ENCODE measurements at places on chromosomes 7 and 10.

GRCh38 chr10:47396311-47396717 is 12.2 kb upstream of the ZNF488 start:
- DNase-seq: no peak

- DNase-seq: no peak
These were observed 50.7 kb upstream of the PLPP4 start for GRCh38 chr10:120406376-120406775.

GRCh38 chr10:88156341-88156740 is 292.9 kb downstream of the PTEN start:
- no peak for DNase-seq

- peak; percentile 56 for DNase-seq
These were observed 29.4 kb upstream of the AMPH start for GRCh38 chr7:38660427-38661099.

- DNase-seq: no peak
These were observed 587.4 kb downstream of the SUGCT start for GRCh38 chr7:40722242-40722641.

DNA sequence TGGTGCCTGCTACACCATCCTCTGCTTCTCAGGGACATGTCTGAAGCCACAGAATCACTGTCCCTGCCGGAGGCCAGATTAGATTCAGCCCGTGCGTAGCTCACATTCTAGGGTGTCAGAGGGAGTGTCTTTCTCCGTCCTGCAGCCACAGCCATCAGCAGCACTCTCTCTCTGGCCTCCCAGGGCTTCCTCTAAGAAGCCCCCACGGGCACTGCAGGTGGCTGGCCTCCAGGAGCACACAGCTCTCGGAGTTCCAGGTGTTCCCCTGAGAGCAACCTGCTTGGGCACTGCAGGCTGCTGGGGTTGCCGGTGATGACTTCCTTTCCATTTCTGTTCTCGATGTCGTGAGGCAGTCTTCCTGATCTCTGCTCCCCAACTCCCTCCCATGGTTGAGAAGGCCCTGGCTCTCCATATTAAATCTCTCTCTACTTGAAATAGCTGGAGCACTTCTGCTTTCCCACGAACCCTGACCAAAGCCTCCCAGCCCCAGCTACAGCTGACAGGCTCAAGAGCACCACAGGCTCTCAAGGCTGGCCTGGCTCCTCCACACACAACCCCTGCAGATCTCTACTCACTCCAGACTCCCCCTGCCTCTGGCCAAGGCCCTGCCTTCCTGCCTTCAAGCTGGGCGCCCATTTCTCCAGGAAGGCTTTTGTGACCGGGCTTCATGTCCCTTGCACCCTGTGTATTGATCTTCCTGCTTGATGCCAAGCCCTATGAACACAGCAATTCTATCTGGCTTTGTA is 49.0 kb upstream of the TMEM72 start:
- DNase-seq: no peak

DNA sequence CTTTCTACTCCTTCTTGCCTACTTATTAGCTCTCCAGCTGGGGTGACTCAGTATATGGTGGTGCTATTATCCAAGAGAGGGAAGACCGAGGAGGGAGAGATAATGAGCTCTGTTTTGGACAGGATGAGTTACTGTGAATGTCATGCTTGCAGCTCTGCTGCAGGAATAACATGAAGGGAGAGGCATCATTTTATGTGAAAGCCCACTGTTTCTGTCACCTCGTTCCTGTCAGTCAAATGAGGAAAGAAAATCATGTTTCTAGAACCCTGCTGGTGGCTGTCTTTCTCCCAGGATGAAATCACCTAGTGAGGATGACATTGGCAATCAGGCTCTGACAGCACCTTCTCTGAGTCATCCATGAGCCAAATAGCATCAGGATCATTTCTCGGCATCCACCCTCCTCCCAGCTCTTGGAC is 1291.6 kb upstream of the AUTS2 start:
- DNase-seq: no peak

- no peak for DNase-seq
These were observed 47.1 kb downstream of the ZNF680 start for GRCh38 chr7:64515781-64516180.

GRCh38 chr10:21993360-21994001 is 10.0 kb downstream of the DNAJC1 start:
- DNase-seq: no peak

- no peak for DNase-seq
These were observed 658 bp downstream of the CYP2E1 start for GRCh38 chr10:133527771-133528271.

DNA sequence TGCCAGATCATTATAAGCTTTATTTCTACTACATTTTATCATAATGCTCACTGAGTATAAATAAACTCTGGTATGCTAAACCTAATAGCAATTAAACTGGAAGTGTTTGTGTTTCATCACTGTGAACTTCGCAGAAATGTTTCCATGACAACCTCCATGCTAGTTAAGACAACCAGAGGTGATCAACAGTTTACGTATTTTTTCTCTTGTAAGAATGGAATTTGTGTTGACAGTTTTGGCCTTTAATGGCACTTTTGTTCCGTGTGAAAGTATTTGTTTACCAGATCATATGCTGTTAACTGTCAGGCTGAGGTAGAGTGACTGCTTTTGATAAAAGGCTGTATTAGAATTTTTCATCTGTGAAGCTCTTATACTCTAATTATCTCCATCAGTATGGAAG is 212.1 kb upstream of the PPP1R3A start:
- no peak for DNase-seq

DNA sequence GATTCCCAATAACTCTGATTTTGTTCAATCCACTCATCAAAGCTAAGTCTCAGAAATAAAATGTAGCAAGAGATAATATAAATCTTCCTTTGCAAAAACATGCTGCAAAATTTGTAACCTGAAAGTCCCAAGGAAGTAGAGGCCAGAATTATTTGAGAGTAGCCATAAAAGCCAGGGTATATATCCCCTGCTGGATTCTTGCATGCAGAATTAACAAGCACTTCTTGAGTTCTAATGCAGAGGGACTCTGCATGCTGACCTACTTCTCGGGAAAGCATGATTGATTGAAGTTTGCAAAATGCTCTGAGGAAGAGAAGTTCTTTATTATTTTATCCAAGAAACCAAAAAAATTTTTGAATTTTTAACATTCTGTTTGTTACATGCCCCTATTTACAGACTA is 121.6 kb downstream of the THSD7A start:
- DNase-seq: no peak

DNA sequence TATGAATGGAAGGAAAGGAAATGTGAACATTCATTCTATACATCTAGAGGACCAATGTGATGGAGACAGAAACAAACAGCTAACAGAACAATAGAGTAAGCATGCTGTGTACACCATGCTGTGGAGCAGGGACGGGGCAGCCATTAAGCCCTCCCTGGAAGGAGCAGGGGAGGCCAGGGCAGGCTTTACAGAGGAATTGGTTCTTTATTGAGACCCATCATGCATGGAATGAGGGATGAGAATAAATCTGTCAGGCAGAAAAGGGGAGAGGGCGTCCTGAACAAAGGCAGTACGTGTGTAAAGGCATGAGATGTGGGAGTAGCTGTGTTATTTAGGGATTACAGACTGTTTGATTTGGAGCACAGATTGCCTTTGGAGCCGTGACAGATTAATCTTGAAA is 35.2 kb downstream of the STK17A start:
- no peak for DNase-seq

- no peak for DNase-seq
These were observed 777 bp downstream of the BICC1 start for GRCh38 chr10:58513188-58514110.

DNA sequence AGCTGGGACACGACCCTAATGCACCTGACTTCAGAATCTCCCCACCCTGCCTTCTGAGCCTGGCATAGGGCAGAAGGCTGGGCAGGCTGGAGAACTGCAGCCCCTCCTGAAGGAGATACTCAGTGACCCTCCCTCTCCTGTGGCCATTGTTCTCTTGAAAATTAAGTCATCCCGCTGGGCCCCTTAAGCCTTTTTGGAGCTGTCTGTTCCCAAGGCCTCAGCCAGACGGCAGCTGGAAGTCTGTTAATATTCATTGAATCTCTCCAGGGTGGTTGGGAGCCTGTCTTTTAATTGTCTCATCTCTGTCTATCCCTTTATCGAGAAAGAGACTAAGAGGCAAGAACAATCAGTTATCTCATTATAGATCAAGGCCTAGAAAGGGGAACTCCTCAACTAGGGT is 118.1 kb upstream of the PCBD1 start:
- DNase-seq: no peak

GRCh38 chr7:22356701-22357310 is at the start of gene RAPGEF5:
TSS of gene RAPGEF5 (minus strand) at chr7:22357154. CDS start at chr7:22357060, 94 bp downstream.
- no peak for DNase-seq

GRCh38 chr10:50417886-50418830 is 166.8 kb upstream of the ASAH2 start:
- no peak for DNase-seq

- no peak for DNase-seq
These were observed 212.6 kb upstream of the FRMD4A start for GRCh38 chr10:14543046-14543903.

DNA sequence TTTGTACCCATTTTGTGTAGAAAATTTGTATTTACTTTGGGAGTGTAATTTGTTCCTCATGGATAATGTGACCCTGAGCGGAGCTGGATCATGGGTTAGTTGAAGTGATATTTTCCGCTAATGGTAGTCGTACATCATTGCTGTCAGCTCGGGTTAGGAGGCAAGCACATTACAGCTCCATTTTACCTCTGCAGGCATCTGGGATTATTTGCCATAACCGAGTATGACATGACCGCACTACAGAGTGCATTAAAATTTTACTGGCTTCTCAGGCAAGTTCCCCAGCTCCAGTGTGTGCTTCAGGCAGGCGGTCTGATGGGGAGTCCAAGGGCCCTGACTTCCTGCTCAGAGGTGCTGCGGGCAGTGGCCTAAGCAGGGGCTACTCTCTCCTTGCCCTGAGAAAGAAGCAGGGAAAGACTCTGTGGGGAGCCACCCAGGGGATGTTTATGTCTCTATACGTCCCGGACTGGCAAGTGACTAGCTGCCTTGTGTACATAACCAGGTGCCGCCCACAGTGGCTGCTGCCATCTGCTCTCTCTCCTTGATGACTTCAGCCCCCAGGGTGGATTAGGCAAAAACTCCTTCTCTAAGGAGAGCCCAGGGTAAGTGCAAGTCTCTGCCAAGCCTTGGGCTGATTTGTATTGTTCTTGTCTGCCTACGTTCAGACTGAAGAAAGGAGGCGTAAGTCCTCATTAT is 685.3 kb upstream of the GALNT17 start:
- DNase-seq: no peak

DNA sequence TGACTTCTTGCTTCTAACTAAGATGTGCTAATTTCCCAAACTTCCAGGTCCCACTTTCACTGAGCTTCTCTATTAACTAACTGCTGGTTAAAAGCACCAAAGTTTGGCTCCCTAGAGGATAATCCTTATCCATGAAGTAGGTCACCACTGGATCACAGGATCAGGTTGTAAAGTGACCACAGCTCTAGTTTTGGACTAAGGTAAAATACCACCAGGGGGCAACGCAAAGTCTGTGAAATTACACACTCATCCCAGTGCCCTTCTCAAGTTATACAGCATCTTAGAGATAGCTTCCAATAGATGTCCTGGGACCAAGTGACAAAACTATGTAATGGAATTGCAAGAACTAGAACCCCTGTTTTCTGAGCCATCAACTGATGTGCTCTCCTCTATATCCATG is 116.4 kb upstream of the ASAH2 start:
- DNase-seq: no peak

DNA sequence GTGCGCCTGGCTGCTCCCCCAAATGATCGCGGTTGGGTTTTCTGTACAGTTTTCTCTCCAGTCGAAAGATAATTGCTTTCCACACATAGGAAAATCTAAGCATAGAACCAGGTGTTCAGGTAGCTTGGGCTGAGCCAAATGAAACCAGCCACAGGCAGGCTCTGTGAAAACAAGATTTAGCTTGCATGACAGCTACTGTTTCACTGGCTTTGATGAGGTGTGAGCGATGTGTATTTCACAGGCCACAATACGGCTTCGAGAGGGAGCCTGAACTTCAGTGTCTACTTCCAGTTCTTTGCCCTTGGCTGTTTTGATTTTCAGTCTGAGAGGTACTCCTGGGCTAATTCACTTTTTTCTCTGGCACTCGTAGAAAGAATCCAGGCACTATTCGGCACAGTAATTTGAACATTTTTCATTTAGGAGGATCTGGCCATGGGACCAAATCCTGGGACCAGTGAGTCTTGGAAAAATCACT is 110.5 kb downstream of the JCAD start:
- DNase-seq: no peak

DNA sequence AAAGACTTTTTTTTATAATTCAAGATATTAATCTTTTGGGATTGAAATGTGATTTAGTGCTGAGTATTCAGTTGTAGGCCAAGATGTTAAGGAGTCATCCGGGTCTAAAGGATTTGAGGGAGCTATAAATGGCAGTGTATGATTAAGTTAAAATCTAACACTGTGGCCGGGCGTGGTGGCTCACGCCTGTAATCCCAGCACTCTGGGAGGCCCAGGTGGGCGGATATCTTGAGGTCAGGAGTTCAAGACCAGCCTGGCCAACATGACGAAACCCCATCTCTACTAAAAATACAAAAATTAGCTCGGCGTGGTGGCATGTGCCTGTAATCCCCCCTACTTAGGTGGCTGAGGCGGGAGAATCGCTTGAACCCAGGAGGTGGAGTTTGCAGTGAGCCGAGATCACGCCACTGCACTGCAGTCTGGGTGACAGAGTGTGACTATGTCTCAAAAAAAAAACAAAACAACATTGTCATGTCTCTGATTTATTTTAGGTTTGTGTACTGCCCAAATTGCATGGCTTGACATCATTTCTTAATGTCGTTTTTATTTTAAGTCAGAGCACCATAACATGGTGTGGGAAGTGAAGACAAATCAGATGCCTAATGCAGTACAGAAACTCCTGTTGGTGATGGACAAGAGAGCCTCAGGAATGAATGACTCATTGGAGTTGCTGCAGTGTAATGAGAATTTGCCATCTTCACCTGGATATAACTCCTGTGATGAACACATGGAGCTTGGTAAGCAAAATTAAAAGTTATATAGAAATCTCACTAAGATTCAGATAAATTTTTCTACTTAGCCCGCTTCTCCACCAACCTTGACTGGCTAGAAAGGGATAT is 10.7 kb downstream of the HBP1 start:
- no peak for DNase-seq
